Fibroblast of the aortic adventitia (primary cell): ENCODE measurements at places on chromosomes 11 and 22. TPM values are rescaled to one million over a fixed set of nuclear protein-coding genes. Genes with fewer than 3 reads are reported as not detected.
A peak's percentile ranks its signal among the peaks of the same experiment; 100 is the strongest.

- no peak for DNase-seq
Observed at GRCh38 chr11:69810289-69811118, 8.7 kb downstream of the FGF3 start.

DNA sequence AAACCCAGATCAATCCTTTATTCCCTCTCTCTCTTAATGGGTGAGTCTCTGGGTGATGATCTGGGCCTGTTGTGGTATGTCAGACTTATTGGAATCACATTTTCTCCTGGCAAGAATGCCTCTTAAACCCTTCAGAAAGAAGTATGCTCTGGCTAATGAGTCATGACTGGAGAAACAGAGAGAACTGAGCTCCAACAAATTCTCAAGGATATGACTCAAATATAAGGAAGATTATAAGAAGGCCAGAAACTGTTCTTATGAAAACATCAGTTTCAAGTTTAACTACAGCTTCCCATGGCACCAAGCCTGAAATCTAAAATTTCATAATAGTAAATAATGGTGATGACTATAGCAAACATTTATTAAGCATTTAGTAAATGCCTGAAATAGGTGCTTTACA is 83.9 kb downstream of the OR5AK2 start:
- peak; percentile 99 for DNase-seq

DNA sequence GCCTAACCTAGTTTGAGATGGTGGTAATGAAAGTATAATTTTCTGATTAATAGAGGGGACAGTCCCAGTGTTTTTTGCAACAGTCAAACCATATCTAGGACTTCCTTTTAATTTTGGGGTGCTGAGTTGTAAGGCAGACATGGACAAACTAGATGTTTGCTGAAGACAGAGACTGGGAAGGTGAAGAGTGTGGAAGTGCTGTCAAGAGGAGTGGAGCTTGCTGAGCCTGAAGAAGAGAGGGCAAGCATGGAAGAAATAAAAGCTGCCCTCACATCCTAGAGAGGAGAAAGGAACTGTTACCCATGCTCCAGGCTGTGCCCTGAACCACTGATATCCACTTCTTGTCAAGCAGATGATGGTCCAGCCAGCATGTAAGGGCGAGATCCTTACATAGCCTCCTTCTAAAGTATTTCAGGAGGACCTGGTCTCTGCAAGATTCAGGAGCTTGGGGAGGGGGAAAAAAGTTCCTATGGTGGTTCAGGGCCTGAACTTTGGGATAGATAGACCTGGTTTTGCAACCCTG is 51.4 kb downstream of the PRR5L start:
- no peak for DNase-seq

GRCh38 chr11:115677190-115677589 is 173.0 kb upstream of the CADM1 start:
- DNase-seq: no peak

GRCh38 chr22:41929418-41929810 is 2.8 kb upstream of the TNFRSF13C start:
- DNase-seq: no peak

DNA sequence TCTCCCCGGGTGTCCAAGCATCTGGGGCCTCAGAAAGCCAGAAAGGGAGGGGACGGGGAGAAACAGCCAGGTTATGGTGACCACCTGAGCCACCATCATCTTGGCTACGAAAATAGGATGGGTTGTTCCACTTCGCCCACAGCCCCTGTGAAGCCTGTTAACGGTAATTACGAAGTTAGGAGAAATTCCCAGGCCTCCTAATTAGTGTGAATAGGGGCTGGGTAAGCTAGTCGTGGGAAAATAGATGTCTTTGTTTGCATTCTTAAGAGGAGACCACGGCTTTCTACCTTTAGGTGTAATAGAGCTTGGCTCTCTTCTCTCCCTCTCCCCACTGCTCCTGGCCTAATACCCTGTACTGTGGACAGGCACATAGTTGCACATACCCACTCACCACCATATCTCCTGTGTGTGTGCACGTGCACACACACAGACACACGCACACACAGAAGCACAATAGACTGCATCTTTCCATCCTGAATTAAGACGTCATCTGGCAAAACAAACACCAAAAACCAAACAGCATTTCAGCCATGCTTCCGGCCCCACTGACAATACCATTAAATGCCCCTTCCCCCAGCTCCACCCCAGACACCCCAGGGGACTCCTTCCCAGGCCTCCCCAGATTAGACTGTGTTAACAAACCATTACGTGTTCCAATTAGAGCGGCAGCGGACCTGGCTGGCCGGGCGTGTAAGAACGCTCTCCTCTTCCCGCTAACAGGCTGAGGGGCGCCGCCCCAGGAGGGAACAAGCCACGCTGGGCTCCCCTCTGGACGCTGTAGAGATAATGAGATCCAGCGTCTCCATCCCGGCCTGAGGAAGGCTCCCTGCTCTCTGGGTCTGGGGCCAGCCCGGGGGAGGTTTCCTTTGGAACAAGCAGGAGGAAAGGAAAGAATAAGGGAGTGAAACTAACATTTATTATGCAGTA is 72.8 kb downstream of the TP53I11 start:
- no peak for DNase-seq

DNA sequence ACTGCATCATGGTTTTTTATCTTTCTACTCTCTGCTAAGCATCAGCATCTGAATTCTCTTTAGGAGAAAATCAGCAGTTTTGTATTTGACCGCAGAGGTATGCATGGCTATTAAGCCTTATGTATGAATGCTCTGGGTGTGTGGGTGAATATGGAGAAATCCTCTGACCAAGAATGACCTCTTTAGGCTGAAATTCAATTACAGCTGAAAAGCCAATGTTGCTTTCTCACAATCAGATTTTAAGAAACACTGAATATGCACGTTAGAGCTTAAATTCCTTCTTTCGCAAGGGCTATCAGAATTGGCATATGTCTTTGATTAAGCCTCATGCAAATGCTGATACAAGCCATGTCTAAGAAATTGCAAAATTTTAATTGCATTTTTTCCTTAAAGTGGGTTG is 43.2 kb downstream of the ARHGAP42 start:
- peak; percentile 64 for DNase-seq

- DNase-seq: peak; percentile 93
Observed at GRCh38 chr11:47863189-47863897, 15.2 kb upstream of the NUP160 start.

GRCh38 chr11:32891657-32892354 is 805 bp upstream of the QSER1 start:
- peak; percentile 15 for DNase-seq

DNA sequence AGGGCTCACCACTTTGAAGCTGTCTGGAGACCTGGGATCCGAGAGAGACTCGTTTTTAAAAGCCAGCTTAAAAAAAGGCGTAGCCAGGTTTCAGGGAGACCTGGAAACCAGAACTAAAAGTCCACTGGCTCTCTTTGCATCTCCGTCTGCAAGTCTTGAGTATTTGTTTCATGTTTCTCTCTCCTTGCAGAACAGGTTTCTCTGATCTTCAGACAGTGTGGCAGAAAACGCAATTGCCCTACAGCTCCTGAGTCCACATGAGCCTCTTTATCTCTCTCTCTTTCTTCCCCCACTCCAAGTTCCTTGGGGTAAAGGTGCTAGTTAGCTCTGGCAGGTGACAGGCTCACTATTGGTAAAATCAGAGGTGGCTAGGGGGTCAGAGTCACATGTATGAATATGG is 67.0 kb upstream of the AMPD3 start:
- DNase-seq: no peak

GRCh38 chr22:30301995-30302809 is 12.9 kb upstream of the CASTOR1 start:
- peak; percentile 85 for DNase-seq

DNA sequence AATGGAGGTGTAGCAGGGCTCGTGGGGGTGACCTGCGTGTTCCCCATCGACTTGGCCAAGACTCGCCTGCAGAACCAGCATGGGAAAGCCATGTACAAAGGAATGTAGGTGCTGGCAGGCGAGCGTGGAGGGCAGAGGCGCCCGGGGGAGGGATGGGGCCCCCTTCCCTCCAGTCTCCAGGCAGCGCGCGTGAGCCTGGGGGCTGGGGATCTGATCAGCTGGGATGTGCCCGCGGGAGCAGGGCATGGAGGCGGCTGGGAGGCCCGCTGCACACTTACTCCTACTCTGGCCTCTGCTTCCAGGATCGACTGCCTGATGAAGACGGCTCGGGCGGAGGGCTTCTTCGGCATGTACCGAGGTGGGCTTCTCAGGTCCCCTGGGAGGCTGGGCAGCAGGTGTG is 17.8 kb downstream of the SLC25A18 start:
- DNase-seq: no peak

- no peak for DNase-seq
Observed at GRCh38 chr11:103016031-103016430, 60.5 kb upstream of the MMP13 start.

DNA sequence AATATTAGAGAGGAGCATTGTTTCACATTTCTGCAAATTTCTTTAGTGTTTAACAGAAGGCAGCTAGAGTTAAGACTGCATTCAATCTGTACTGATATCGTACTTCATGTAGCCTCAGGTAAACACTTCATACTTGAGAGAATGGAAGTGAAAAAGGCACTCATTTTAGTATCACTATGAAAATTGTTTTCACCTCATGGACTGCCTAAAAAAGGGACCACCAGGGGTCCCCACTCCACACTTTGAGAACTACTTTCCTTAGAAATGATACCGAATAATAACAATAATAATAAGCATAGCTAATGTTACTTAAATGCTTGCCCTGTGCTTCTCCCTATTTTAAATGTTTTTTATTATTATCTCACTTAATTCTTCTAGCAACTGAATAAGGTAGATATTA is 95.1 kb downstream of the BLID start:
- DNase-seq: peak; percentile 54

- DNase-seq: no peak
Observed at GRCh38 chr11:44777209-44778194, 50.7 kb downstream of the TSPAN18 start.

GRCh38 chr11:120956710-120957495 is 67.0 kb upstream of the TBCEL start:
- no peak for DNase-seq

DNA sequence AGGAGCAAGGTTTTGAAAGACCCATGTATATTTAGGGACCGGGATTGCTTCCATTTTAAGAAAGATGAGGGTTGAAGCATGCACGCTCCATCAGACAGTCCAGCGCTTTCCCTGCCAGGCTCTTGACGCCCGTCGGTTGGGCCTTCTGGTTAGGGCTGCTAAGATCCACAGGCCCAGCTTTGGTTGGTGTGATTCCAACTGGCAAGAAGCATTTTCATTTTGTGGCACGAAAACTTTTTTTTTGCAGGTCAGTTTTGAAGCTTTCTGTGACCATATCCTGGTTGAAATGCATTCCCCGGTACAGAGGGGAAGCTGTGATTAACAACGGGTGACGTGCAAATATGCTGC is 34.3 kb upstream of the MPPED1 start:
- peak; percentile 48 for DNase-seq

DNA sequence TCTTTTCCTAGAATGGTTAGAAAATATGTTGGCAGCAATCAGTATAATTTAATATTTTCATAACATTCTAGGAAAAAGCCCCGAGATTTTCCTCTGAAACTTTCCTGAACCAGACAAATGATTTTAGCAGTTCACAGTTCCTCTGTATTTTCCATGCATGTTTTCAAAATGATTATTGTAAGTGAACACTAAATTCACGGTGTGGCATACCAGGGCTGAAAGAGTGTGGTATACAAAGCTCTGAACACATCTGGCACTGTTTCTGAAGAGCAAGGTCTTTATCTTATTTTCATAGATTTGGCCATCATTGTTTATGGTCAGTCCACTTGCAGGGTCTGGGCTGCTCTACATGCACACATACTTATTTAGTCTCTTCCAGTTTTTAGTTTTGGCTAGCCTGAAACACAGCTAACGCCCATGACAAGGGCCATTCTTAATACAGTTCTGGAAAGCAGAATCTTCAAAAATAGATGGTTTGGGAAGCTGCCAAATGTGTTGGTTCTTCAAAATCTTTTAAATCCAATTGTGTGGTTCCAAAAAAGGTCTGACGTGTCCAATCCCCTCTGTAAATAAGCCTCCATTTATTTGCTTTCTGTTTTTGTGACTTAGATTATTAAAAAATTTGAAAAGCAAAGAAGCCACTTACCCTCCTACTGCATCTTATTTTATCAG is 7.9 kb upstream of the GAB2 start:
- peak; percentile 51 for DNase-seq

- peak; percentile 89 for DNase-seq
Observed at GRCh38 chr11:27216270-27217149, 146.5 kb downstream of the CCDC34 start.

GRCh38 chr22:23285236-23285635 is 104.9 kb downstream of the BCR start:
- DNase-seq: no peak

- peak; percentile 56 for DNase-seq
Observed at GRCh38 chr11:127006311-127006710, 5.7 kb upstream of the KIRREL3 start.

DNA sequence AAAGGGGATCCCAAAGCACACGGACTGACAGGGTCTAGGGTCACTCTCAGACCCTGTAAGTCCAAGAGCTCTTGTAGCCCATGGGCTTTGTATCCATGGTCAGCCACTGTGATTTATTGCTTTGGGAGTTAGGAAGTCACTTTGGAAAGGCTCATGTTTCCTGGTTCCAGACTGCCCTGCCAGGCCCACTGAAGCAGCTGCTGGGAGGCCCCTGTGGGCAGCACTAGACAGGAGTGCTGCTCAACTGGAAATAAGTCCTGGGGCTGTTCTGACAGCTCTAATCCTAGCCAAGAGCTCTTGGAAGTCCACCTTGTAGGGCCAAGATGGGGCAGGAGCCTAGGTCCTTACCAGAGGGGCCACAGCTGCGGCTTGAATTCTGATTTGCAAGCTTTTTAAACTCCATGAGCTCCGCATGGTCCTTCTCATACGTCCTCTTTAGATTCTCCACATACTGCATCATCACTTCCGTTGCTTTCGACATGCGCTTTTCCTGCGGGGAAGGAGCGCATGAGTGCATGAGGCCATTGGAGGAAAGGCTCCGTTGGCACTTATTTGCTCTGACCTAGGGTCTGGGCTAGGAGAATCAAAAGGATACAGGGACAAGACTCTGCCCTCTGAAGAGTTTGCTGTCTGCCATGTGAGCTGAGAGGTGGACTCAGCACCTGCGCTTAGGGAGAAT is 32.2 kb upstream of the LYVE1 start:
- DNase-seq: no peak

The IL17REL gene
- total RNA-seq: not detected in 2 replicates

The TLCD5 gene
- total RNA-seq: 5.8 and 6.4 TPM in 2 replicates

The BARX2 gene
- total RNA-seq: not detected in 2 replicates

The NCAM1 gene
- total RNA-seq: 3.0 and 23.6 TPM in 2 replicates

The CADM1 gene
- 0.16 and 0.45 TPM in 2 replicates for total RNA-seq

The ABCG4 gene
- total RNA-seq: 0.08 TPM in 1 of 2 replicates, not detected in the other

The TUB gene
- total RNA-seq: 18.2 and 19.2 TPM in 2 replicates

The ENTHD1 gene
- not detected in 2 replicates for total RNA-seq

The CDC42EP1 gene
- 18.9 and 30.3 TPM in 2 replicates for total RNA-seq
